ENCODE measurements at places on chromosomes 12 and 14.

DNA sequence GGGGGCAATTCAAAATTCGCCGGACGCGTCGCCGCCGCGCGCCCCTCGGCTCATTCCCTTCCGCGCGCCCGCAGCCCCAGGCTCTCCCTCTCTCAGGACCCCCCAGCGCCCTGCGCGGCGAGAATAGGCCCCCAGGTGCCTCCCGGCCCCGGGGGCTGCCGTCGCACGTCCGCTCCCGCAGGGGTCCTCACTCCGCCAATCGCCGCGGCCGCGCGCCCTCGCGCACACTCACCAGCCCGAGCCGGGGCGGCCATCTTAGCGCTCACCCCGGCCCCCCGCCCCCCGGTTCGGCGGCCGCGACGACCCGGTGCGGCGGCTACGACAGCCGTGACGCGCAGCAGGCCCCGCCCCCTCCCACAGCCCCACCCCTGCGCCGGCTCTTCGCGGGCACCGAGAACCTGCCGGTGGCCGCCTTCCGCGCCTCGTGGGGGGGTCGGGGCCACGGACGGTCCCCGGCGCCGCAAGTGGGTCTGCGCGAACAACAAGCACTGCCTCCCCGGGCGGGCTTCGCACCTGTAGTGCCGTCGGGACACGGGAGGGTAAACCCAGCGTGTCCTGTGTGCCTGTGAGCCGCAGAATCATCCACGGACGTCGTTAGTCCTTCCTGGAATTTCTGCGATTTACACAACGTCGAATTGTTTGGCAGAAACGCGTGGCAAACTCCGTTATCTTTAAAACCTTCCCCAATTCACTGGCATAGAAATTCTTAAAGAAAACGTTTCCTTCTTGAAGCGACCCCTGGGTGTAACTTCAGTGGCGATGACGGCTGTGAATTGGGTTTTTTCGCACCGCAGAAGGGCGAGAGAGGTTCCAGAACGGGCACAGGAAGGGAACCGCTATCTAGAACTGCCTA, 2.5 kb downstream of the USP44 start:
- DNase-seq, result peak; percentile 78

DNA sequence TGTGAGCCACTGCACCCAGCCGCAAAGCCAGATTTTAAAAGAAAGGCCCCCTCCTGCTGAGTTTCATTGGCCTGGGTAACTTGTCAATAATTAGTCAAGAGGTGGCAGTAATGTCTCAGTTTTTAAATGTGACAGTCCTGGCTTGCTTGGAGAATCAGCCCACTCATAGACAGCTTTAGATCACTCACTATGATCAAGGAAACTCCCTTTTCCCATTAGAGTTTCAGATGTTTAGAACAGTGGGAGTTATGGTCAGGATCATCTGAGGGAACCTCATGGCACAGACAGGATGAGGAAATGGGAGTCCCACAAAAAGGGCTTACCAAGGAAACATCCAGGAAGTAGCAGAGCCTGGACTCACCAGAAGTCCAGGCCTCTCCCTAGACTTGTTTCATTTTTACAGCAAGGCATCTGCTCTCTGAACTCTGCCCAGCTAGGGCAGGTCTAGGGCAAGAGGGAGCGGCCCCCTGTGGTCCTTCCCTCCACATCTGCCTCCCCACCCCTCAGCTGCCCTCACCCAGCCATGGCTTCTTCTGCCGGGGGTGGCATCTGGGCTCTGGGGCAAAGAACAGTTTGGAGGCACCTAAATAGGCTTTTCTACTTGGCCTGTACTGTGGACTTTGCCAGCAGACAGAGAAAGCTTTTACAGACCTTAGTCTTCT, 11.2 kb downstream of the BCL2L14 start:
- no peak for DNase-seq

DNA sequence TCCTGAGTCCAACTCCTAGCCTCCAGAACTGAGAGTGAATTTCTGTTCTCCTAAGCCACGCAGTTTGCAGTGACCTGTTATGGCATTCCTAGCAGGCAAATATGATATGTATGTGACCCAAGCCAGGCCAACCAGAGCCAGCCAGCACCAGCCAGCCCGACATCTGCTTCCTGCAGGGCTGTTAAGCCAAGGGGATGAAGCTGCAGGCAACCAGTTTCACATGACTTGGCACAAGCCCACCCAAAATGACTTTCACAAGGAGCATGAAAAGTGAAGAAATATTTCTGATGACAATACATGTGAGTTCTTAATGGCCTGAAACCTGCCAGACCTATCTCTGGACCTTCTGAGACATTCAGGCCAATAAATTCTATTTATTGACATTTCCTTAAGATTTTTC, 68.1 kb downstream of the ITPK1 start:
- no peak for DNase-seq

GRCh38 chr12:53602176-53602864, 23.9 kb downstream of the ATF7 start:
- DNase-seq, result no peak

DNA sequence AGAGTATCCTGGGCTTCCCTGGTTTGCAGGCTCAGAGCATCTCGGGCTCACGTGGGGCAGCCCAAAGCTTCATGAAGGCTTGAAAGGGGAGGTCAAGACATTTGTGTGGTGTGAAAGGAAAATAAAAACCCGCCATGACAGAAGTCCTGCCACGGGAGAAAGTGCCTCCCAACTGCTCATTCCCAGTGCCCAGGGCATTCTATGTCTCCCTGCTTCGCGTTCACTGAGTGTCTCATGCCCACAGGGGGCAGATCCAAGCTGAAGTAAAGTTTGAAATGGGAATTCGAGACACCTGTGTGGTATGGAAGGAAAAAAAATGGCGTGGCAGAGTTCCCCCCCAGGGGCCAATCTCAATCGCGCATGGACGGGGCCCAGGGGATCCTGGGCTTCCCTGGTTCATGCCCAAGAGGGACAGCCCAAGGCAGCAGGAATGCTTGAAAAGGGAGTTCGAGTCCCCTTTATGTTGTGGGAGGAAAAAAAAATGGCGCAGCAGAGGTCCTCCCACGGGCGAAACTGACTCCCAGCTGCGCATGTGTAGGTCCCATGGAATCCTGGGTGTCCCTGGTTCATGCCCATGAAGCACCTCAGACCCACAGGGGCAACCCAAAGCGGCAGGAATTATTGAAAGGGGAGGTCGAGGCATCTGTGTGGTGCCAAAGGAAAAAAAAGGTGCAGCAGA, 576.7 kb downstream of the ALG10 start:
- no peak for DNase-seq

GRCh38 chr14:85041618-85042017, 488.3 kb upstream of the FLRT2 start:
- no peak for DNase-seq

- no peak for DNase-seq
Measured at GRCh38 chr12:49582201-49582600, 14.3 kb upstream of the MCRS1 start.

GRCh38 chr12:43848226-43848507, 12.3 kb downstream of the TMEM117 start:
- DNase-seq, result no peak

- no peak for DNase-seq
Measured at GRCh38 chr14:58701156-58701555, 63.4 kb downstream of the DACT1 start.

DNA sequence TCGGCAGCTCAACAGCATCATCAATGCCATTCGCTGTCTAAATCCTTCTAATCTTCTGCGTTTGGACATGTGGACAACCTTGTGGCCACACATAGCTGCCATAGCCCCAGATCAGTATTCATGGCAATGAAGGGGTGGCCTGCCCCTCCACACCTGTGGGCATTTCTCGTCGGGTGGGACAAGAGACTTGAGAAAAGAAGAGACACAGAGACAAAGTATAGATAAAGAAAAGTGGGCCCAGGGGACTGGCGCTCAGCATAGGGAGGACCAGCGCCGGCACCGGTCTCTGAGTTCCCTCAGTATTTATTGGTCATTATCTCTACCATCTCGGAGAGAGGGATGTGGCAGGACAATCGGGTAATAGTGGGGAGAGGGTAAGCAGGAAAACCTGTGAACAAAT, 42.3 kb downstream of the MAGOHB start:
- DNase-seq, result no peak

DNA sequence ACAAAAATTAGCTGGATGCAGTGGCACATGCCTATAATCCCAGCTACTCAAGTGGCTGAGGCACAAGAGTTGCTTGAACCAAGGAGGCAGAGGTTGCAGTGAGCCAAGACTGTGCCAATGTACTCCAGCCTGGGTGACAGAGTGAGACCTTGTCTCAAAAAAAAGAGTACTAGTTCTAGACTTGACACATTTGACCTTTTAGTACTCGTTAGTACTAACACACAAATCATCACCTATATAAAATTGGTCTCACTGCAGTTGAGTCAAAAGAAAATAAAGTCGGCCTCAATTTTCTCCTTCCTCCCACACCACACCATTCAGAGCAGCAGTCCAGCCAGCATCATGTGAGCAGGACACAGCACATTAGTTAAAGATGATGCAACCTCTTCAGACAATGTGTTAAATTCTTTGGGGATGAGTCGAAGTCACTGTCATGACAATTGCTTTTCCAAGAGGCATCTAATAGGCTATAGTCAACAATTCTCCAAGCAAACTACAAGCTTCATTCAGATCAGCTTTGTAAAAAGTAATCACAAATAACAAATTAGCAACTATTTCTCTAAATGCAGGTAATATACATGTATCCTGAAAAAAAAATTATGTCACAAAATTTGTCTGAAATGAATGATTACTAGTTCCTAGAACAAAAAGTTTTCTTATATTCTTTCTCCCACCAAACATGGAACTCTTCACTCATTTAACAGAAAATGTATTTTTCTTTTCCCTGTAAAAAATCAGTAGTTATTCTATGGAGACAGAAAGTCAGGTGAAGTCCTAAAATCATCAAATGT, 55.6 kb downstream of the CLIP1 start:
- no peak for DNase-seq

GRCh38 chr12:80269803-80270552, 170.6 kb downstream of the OTOGL start:
- no peak for DNase-seq

GRCh38 chr12:84974155-84974815, 61.7 kb upstream of the SLC6A15 start:
- DNase-seq, result no peak

DNA sequence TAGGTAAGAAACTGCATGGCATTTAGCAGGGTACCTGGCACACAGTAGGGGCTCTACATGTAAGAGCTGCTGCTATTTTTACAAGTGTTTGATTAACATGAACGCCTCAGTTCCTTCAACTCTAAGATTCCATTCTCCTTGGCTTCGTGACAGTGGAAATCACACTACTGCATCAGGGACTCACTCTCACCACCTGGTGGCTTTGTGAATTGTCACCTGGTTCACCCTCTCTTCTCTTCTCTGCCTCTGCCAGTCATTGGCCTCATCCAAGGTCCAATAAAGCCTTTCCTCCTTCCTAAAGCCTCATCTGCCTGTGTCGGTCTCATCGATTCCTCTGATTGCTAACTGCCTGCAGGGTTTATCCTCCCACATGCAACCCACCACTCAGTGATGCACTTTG, 476.4 kb downstream of the VRK1 start:
- no peak for DNase-seq

DNA sequence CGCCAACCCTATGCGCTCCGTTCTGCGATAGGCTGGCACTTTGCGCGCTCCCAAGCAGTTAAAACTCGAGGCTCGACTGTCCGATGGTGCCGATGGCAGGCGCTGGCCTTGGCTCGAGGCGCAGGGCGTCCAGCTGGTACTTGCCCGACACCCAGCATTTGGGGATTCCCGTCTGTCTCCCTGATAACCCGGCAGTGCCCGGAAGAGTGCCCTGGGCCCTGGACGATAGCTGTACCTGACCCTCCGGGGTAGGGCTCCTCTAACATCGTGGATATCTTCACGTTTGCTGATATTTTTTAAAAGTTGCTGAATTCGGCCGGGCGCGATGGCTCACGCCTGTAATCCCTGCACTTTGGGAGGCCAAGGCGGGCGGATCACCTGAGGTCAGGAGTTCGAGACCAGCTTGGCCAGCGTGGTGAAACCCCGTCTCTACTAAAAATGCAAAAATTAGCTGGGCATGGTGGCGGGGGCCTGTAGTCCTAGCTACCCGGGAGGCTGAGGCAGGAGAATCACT, 908 bp upstream of the WIF1 start:
- no peak for DNase-seq

DNA sequence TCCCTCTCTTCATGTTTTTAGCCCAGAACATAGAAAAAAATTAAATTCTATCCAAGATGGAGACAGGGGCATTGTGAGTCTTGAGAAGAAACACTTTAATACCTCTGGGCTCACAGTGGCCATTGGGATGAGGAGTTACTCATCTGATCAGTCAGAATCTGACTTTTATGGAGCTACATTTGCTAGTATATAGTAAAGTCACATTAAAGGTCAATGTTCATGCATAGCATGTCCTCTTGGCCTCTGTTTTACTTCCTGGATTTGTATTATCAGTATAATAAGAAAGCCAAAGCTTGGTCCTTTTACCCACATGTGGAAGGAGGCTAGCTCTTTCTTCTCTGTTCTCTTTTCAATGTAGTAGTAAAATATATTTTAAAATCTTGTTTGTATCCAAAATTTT, 93.6 kb upstream of the CNOT2 start:
- DNase-seq, result no peak

DNA sequence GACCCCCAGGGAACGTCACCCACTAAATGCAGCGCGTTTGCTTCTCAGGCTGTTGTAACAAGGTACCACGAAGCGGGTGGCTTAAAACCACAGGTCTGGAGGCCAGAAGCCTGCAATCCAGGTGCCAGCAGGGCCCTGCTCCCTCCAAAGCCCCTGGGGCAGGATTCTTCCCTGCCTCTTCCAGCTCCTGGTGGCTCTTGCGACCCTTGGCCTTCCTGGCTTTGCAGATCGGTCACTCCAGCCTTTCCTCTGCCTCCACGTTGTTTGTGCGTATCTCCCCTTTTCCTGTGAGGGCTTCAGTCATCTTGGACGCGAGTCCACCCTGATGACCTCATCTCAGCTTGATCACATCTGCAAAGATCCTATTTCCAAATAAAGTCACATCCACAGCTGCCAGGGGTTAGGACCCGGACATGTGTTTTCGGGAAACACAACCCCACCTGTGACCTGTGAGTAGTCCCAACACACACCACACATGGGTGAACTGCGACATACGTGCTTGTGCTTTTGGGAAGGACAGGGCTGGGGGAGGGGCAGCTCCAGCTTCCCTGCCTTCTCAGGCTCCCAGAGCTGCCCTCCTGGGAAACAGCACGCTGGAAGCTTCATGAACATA, 114.5 kb upstream of the NCOR2 start:
- DNase-seq, result no peak

DNA sequence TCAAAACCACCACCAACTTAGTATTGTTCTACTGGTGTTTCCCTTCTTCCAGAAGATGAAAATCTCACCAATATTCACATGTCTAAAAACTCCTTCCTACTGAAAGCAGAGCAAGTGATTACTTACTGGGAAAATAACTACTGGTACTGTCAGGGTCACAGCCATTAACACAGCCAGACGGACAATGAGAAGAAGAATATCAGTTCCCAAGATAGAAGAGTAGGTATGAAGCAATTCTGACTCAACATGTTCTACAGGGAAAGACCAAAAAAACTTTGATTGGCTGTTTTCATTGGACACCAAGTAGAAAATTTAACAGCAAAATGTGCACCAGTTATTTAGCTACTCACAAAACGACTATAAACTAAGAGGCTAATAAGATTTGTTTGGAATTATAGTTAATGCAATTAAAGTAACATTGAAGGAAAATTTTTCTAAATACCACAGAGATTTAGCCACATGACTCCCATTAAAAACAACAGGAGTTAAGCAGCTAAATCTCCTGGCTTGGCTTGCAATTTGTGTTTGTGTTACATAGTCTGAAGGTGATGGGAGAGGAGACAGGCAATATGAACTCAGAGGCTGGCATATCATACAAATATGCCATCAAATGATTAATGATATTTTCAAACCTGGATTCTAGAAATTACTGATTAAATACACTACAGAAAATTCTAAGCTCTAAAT, 9.5 kb downstream of the SLC38A2 start:
- DNase-seq, result no peak

GRCh38 chr12:88698471-88698870, 118.2 kb upstream of the KITLG start:
- no peak for DNase-seq

All from T-helper 2 cell (primary cell).